ENCODE measurements at places on chromosomes 5 and 9.

DNA sequence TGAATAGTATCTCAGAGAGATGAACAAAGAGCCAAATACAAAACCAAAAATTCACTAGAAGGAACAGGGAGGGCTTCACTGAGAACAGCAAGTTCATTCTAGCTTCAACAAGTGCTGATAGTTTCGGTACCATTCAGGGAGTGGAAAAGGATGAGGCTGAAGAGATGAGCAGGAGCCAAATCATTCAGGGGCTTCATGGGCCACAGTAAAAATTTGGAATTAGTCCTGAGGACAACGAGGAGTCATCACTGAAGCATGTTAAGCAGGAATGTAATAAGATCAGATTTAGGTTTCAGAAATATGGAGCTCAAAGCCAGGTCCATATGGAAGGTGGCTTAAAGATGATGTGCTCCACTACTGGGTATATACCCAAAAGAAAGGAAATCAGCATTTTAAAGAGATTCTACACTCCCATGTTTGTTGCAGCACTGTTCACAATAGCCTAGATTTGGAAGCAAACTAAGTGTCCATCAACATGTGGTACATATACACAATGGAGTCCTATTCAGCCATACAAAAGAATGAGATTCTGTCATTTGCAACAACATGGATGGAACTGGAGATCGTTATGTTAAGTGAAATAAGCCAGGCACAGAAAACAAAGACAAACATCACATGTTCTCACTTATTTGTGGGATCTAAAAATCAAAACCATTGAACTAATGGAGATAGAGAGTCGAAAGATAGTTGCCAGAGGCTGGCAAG, 36.2 kb downstream of the SPOCK1 start:
- no peak for DNase-seq

DNA sequence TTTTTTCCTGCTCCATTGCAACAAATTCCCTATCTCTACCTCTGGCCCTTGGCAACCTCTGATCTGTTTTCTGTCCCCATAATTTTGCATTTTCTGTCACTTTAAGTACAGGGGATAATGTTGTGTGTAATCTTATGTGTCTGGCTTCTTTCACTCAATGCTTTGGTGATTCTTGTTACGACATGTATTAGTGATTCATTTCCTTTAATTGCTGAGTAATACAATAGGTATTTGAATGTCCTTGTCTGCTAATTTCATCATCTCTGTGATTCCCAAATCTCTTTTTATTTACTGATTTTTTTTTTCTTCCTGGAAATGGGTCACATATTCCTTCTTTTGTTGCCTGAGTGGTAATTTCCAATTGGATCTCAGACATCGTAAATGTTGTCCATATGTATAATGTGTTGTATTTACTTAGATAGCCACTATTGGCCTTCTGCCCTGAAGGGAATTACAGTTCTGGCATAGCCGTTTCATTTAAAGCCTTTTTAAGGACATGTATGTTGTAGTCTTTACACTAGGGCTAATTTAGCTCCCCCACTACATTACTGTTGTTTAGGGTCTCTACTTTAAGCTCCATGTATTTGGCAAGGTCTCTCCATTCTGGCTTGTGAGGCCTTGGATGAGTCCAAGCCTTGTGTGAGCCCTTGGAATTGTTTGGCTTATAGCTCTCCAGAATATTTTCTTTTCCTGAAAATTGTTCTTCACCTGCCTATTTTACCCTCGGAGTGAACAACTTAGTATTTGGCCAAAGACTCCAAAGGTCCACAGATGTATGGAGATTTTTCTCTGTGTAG, 683.8 kb downstream of the LRRC70 start:
- peak; percentile 83 for DNase-seq

DNA sequence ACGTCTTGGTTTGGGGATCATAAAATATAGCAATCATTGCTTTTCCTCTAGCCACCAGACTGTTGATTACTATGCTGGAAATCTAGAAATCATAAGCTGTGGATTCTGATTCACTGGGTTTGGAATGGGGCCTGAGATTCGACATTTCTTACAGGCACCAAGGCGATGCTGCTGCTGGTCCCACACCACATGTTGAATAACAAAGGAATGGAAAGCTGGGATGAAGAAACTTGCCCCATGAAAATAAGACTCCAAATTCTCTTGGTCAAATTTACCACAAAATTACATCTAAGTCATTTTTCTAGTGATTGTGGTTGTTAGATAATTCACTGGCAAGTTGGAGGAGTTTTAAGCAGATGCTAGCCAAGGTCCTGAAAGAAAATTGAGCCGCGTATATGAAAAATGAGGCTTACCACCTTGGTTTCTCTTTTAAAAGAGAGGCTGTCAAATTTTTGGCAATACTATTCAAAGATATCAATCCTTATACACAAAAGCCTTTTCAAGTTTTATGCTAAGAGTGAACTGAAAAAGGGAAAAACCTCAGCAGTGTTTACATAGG, 23.0 kb upstream of the MEIKIN start:
- DNase-seq, result no peak

GRCh38 chr5:16894236-16895057, 41.6 kb downstream of the MYO10 start:
- DNase-seq, result peak; percentile 95

GRCh38 chr9:35882996-35883395, 12.8 kb upstream of the OR13J1 start:
- DNase-seq, result no peak

GRCh38 chr5:156037151-156037909, 289.6 kb upstream of the SGCD start:
- DNase-seq, result no peak

DNA sequence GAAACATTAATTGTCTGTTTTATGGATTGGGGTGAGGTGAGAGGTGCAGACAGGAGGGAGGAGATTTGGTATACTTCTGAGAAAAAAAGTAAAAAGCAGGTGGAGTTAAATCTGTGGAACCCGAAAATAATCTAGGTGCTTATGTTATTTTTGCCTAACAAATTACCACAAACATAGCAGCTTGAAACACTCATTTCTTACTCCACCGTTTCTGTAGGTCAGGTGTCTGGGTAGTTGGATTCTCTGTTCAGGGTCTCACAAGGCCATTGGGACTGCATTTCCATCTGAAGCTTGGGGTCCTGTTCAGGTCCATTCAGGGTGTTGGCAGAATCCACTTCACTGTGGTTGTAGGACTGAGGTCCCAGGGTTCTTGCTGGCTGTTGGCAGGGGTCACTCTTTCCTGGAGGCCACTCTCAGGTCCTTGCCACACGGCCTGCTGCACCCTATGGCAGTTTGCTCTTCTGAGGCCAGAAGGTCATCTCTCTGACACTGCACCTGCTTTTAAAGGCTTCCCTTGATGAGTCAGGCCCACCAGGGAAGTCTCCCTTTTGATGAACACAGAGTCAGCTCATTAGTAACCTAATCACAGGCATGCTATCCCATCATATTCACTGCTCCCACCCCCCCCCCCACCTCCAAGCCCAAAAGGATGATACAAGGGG, 82.2 kb downstream of the TRIO start:
- no peak for DNase-seq

- no peak for DNase-seq
These were observed 135.2 kb downstream of the TSSK1B start for GRCh38 chr5:113299591-113299990.

DNA sequence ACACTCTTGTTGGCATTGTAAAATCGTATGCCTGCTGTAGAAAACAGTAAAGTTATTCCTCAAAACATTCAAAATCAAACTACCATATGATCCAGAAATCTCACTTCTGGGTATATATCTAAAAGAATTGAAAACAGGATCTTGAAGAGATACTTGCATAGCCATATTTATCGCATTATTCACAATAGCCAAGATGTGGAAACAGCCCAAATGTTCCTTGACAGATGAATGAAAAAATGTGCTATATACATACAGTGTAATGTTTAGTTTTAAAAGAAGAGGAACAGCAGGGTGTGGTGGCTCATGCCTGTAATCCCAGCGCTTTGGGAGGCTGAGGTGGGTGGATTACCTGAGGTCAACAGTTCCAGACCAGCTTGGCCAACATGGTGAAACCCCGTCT, 234.1 kb upstream of the DAB2 start:
- no peak for DNase-seq

- peak; percentile 40 for DNase-seq
These were observed 98.6 kb upstream of the ADAMTS19 start for GRCh38 chr5:129361441-129362025.

DNA sequence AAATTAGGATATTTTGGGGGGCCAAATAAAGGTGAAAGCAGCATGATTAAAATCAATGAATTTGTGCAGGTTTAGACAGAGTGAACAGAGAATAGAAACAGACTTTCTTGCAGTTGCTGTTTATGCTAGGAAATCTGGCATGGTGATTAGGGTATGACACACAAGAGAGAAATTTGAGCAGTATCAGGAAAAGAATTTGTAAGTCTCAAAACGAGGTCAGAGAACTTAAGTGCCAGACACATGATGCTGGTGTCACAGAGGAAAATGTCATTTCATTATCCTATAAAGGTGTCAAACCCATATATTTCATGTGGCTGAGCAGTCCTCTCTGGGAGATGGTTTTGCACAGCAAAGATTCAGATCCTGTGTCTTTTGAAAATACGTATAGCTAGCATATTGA, 15.7 kb downstream of the LVRN start:
- peak; percentile 35 for DNase-seq

- no peak for DNase-seq
These were observed 21.3 kb downstream of the FKBP15 start for GRCh38 chr9:113199683-113200329.

- no peak for DNase-seq
These were observed 77.0 kb downstream of the ICE1 start for GRCh38 chr5:5499442-5499841.

DNA sequence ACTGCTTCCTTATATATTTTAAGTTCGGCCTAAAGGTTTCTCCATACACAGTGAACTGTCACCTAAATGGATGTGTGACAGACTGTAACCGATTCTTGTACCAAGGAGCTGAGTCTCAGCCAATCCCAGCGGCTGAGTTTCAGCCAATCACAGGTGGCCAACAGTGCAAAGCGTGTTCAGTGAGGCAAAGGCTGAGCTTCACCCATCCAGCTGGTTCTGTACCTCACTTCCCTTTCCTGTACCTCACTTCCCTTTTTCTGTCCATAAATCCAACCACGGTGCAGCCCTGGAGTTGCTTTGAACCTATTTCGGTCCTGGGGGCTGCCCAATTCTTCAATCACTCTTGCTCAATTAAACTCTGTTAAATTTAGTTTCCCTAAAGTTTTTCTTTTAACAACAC, 15.7 kb upstream of the TBC1D9B start:
- no peak for DNase-seq

- DNase-seq, result peak; percentile 97
These were observed 4.0 kb downstream of the MAT2B start for GRCh38 chr5:163509291-163509951.

DNA sequence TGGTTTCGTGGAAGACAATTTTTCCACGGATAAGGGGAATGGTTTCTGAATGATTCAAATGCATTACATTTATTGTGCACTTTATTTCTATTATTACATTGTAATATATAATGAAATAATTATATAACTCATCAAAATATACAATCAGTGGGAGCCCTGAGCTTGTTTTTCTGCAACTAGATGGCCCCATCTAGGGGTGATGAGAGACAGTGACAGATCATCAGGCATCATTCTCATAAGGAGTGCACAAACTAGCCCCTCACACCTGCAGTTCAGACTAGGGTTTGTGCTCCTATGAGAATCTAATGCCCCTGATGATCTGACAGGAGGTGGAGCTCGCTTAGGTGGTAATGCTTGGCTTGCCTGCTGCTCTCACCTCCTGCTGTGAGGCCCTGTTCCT, 6.4 kb downstream of the ISCA1 start:
- no peak for DNase-seq

- DNase-seq, result peak; percentile 55
These were observed 225.1 kb downstream of the ADGRV1 start for GRCh38 chr5:90783460-90784333.

DNA sequence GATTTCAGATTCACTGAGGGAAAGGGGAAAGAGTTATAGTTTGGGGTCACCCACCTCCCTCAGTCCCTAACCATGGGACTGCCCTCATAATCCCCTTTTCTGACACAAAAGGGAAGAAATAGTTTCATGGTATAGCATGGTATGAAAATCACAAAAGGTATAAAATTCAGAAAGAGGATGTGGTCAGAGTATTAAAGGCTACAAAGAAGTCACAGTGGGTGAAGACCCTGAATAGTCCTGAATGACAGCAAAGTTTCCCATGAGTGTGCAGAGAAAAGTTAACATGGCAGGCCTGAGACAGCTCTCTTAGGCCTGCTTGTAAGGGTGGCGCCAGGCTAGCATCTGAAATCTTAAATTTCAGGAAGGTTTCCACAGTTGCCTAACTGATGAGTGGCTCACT, 290.6 kb upstream of the ZNF608 start:
- no peak for DNase-seq

GRCh38 chr5:149802008-149802680, 72.0 kb downstream of the PPARGC1B start:
- DNase-seq, result no peak

DNA sequence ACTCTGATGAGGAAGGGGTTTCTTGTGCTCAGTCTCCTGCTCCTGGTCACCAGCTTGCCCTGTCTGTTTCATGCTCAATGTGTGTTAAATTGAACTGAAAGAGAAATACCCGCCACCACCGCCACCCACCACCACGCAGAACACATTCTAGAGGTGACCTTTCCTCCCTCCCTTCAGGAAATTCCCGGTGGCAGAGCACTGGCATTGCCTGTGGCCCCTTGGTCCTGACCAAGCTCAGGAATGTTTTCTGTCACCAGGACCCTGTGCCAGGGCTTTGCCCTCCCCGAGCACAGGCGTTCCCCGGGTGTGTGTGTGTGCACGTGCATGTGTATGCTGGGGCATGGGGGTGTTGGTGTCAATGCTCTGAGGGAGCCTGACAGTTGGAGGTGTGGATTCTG, 10.2 kb upstream of the SLC25A51 start:
- DNase-seq, result no peak

- no peak for DNase-seq
These were observed 26.4 kb downstream of the PSD2 start for GRCh38 chr5:139821806-139822552.

- peak; percentile 66 for DNase-seq
These were observed 35.3 kb downstream of the ERBIN start for GRCh38 chr5:65961633-65962032.

GRCh38 chr5:100840789-100841188, 62.3 kb downstream of the ST8SIA4 start:
- DNase-seq, result no peak

DNA sequence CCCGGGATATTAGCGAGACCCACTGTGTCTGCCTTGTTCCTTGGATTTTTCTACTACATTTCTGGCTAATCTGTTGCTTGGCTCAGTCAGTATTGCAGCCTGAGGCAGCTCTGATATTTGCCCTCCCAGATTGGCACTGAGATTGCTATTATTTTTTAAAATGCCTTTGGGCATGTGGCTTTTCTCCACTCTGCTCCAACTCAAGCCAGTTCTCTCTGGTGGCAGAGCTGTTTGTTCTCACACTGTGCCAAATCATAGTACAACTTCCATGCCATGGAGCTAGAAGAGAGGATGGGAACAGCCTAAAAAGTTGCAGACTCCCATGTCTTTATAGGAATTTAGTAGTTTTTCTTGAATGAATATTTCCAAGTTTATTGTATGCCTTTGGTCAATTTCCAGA, 155.9 kb upstream of the ATP10B start:
- DNase-seq, result no peak

Measured in bronchial epithelial cell (primary cell).